Foreskin keratinocyte (primary cell): ENCODE measurements at places on chromosomes 5 and 9.

- no peak for DNase-seq
These were observed 6.1 kb downstream of the TJP2 start for GRCh38 chr9:69180200-69180599.

GRCh38 chr9:136799854-136800657 is 3.9 kb downstream of the CCDC183 start:
- DNase-seq = peak; percentile 39

DNA sequence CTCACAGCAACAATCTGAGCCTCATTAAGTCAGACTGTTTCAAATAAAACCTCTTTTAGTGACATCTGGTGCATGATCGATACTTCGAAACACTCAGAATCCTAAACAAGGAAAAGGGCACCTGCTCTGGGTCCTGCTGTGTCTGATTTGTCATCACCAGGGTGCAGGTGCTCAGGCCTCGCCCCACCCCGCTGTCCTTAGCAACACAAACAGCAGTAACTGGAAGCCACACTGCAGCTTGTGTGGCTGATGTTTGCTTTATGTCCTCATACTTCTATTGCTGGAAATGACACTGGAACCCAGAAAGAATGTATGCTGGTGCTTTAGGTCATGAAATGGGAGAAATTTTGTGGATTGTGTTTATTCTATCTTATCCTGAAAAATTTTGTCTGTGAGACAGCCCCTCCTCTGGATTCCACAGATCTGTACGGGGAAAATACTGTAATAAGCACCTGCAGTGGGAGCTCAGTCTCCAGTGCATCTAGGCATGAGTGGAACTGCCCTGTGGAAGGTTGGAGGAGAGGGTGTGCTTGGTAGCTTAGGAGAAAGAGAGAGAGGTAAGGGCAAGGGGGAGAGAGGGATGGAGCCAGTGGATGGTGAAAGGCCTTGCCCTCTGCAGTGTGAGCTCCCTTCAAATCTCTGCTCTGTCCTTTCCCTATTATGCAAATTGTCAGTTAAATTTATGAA is 284.2 kb downstream of the SMARCA2 start:
- no peak for DNase-seq

DNA sequence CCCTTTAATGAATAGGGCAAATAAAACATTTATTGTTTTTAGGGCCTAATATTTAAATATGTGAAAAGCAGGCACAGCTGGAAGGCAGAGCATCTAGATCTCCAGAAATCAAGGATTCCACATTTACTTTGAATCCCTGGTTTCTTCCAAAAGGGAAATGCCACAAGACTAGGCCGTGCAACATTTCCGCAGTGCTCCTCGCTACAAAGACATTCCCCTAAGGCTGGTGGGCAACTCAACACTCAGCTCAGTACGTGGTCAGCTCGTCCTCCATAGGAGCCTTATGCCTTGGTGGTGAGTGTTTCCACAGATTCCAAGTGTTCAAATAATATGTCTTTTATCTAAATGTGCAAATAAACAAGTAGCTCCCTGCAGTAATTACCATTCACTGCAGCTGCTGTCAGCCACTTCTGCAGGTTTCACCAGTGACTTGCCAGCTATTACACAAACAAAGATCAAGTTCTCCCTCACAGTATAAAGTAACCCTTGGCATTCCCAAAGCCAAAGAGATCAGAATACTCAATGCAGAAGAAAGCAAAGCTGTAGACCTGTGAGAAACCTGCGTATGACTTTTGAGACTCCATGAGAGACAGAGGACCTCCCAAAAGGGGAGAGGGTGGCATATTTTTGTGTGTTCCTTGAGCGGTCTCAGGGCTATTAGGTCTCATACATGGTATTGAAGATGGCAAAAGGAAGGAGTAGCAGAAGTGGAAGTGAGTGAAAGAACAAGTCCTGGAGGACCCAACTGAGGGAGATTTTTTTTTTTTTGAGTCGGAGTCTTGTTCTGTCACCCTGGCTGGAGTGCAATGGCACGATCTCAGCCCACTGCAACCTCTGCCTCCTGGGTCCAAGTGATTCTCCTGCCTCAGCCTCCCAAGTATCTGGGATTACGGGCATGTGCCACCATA is 38.0 kb upstream of the TENT2 start:
- no peak for DNase-seq
